ENCODE measurements at places on chromosomes 13 and 19. TPM values are rescaled to one million over a fixed set of nuclear protein-coding genes. Genes with fewer than 3 reads are reported as not detected.

GRCh38 chr19:32201211-32201610 is 144.2 kb upstream of the ZNF507 start:
- no peak for DNase-seq

GRCh38 chr19:39263912-39264305 is 4.3 kb upstream of the IFNL2 start:
- no peak for DNase-seq

The FOXA3 gene
- total RNA-seq, result not detected

The PRR19 gene
- not detected for total RNA-seq

The PSENEN gene
- 37.3 TPM for total RNA-seq

- DNase-seq, result no peak
Measured at GRCh38 chr13:98792321-98792720, 39.8 kb upstream of the SLC15A1 start.

DNA sequence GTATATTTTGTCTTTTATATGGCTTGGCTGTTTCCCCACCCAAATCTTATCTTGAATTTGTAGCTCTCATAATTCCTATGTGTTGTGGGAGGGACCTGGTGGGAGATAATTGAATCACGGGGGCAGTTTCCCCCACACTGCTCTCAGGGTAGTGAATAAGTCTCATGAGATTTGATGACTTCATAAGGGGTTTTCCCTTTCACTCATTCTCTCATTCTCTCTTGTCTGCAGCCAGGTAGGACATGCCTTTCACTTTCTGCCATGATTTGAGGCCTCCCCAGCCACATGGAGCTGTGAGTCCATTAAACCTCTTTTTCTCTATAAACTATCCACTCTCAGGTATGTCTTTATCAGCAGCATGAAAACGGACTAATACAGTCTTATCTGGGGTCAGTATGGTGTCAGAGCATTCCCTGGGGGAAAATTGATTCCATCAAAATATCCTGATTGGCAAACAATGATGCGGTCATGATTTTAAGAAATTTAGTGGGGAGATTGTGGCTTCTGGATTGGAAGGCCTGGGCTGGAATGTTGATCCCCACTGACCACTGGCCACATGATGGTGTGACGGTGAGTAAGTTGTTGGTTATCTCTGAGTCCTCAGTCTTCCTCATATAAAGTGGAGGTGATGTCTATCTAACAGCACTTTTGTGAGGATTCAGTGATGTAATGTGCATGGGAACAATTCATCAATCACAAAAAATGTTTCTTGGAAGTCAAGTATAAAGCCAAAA is 27.5 kb upstream of the ANKRD10 start:
- no peak for DNase-seq

DNA sequence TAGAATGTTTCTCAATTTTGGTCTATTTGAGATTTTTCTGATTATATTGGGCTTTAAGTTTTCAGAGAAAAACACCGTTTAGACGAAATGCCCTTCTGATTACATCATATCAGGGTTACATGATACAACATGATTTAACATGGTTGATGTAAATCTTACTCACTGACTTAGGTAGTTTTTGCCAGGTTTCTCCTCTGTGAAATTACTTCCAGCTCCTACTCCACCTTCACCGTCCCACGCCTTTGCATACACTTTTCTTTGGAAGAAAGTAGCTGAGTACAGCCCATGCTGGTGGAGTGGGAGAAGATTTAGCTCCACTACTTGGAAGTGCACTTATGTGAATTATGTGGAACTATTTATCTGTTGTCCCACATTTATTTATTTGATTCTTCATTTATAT is 433.2 kb upstream of the KLHL1 start:
- DNase-seq, result no peak

- DNase-seq, result no peak
Measured at GRCh38 chr13:101258071-101258470, 158.2 kb downstream of the NALCN start.

- no peak for DNase-seq
Measured at GRCh38 chr13:93867481-93867880, 612.0 kb downstream of the DCT start.

DNA sequence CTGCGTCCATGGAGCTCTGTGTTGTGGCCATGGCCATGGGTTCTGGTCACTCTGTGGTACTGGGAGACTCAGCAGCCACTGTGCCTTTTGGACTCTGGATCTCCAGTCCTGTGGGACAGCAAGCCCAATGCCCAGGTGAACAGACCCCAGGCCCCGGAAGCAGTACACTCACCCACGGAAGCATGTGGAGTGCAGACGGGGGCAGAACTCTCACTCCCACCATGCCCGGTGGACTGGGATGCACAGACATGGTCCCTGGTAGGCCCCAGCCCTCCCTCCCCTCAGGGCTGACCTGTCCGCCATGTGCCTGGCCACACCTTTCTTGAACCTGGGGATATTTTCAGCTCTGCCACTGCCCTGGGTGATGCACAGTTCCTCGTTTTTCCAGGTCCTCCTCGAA is 163.3 kb downstream of the URI1 start:
- peak; percentile 66 for DNase-seq

The CGB1 gene
- not detected for total RNA-seq

All from posterior vena cava (tissue), 2 donors.